Fibroblast of skin of scalp (primary cell): ENCODE measurements at places on chromosomes 13 and 19.

DNA sequence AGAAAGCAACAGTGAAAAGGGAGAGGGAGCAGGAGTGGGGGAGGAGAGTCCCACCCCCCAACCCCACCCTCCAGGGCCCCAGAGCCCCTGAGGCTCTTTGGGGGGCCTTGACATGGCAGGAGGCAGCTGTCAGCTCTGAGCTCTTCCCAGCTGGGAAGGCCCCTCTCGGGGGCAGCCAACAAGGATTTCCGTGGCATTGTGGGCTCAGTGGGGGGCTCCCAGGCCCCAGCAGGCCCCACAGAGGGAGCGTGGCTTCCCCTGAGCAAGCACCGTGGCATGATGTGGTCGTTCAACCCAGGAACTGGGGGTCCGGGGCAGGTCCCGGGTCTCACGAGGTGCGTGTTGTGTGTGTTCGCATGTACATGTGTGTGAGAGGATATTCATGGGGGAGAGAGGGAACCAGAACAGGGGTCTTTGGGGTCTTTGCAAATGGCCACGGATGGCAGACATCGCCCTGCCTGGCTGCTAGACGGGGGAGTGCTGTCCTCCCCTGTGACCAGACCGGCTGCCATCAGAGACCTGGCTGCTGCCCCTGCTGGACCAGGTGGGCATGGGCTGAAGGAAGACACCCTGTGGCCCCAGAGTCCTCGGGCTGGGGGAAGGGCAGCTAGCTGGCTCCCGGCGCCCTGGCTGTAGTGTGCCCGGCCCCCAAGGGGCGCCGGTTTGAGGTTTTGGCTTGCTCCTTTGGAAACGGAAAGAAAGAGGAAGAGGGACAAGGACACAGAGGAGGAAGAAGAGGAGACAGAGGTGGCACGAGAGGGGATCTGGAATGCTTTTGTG is 3.7 kb upstream of the AKAP8L start:
- DNase-seq = no peak

GRCh38 chr19:35030257-35031071 is at the start of gene SCN1B:
Gene SCN1B, plus strand, starts transcription at chr19:35030470. Its CDS starts 351 bp downstream, at chr19:35030821.
- DNase-seq = peak; percentile 77

DNA sequence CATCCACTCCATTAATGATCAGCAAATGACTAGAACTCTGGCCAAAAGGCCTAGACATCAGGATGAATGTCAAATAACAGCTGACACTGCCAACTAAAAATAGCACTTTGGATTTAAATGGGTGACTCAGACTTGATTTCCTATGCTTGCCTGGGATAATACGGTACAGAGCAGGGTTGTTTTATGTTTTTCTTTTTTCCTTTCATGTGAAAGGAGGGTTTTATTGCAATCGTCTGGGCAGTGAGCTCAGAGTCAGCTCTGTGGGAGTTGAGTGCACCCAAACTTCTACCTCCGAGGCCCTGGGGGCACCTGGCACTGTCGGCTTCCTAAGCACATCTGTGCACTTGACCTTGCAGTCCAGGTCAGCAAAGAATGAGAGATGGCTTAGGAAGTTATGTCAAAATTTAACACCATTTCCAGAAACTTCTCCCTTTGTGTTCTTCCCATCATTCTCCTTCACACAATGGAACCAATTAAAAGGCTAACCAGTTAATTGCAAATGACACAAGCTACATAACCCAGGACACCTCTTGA is 134.1 kb downstream of the LACC1 start:
- peak; percentile 59 for DNase-seq

DNA sequence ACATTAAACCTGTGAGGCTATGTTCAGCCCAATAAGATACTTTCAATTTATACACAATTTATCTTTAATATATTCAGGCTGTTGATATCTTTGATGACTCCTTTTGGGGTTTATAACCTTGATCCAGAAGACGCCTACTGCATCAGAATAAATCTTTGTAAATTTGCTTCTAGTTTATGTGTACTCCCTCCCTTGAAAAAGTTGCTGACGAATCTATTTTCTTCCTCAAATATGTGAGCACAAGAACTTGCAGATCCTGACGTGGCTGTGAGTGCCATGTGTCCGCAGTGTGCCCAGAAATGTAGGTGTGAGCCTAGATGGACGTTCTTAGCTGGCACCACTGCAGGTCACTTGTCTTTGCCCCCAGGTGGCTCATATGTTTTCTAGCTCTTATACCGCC is 60.6 kb upstream of the TPP2 start:
- no peak for DNase-seq

DNA sequence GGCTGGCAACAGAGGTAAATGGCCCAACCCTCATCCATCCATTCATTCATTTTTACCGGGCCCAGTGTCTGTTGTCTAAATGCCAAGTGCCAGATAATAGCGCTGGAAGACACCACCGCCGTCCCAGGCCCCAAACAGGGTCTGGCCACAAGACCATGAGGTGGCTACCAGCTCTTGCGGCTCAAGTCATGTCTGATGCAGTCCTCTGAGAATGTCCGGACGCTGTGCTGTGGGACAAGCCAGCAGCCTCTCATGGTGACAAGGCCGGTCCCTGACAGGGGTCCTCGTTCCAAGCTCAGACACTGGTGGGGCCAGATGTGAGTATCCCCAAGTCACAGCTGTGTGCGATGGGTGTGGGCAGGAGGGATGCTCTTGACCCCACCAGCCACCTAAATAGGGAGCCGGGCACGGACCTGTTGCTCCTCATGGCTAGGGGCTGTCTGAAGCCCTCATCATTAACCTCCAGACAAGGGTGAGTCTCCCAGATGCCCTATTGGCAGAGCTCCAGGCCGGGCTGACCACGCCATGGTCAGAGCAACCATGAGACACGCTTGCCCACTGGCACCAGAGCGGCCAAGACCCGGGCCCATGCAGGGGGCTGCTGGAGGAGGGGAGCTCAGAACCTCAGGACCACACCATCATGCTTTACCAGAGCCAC is 58.4 kb downstream of the MLLT1 start:
- no peak for DNase-seq

GRCh38 chr13:81319351-81319750 is 978.4 kb upstream of the SPRY2 start:
- no peak for DNase-seq

DNA sequence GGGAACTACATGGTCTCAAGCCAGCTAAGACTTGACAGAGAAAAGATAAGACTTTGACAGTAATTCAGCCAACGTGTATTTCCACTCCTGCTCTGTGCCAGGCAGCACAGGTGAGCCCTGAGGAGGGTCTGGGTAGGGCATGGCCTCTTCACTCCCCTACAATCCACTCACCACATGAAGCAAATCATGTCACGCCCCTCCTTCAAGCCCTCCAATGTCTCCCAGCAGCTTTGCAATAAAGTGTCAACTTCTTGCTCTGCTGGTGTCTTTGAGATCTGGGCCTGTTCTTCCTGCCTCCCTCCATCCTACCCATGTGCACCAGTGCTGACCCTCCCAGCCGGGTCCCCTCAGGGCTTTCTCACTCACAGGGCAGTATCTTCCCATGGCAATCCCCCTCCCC is 58.5 kb downstream of the CCDC70 start:
- DNase-seq = no peak

DNA sequence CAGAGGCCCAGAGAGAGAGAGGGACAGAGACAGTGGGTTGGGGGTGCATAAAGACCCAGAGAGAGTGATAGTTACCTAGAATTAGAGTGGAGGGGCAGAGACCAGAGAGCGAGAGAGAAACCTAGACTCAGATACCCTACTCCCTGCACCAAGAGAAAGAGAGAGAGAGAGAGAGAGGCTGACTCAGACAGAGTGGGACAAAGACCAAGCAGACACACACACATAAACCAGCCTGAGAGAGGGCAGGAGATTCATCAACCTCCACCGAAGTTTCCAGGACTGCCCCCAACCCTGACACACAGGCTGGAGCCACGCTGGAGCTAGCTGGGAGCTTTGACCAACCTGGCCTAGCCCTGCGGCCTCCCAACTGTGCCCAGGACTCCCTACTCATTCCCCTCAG is 12.9 kb downstream of the SYT3 start:
- no peak for DNase-seq

DNA sequence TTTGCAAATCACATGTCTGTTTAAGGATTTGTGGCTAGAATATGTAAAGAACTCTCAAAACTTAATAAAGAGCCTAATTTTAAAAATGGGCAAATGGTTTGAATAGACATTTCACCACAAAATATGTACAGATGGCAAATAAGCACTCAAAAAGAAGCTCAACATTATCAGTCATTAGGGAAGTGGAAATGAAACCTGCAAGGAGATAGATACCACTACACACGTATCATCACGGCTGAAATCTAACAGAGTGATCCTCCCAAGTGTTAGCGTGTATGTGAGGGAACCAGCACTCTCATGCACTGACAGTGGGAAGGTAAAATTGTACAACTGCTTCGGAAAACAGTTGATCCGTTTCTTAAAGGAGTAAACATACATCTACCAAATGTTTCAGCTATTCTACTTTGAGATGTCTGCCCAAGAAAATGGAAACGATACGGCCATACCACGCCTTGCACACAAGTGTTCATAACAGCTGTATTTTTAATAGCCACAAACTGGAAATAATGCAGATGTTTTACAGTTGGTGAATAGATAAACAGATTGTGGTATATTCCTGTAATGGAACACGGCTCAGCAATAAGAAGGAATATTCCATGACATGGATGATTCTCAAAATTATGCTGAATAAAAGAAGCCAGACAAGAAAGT is 14.5 kb downstream of the ARHGEF7 start:
- no peak for DNase-seq

- no peak for DNase-seq
Observed at GRCh38 chr13:112775791-112776279, 86.0 kb downstream of the ATP11A start.

- DNase-seq = peak; percentile 86
Observed at GRCh38 chr19:6736169-6736916, 1.0 kb downstream of the GPR108 start.

GRCh38 chr13:79988573-79988972 is 352.4 kb downstream of the SPRY2 start:
- peak; percentile 42 for DNase-seq

DNA sequence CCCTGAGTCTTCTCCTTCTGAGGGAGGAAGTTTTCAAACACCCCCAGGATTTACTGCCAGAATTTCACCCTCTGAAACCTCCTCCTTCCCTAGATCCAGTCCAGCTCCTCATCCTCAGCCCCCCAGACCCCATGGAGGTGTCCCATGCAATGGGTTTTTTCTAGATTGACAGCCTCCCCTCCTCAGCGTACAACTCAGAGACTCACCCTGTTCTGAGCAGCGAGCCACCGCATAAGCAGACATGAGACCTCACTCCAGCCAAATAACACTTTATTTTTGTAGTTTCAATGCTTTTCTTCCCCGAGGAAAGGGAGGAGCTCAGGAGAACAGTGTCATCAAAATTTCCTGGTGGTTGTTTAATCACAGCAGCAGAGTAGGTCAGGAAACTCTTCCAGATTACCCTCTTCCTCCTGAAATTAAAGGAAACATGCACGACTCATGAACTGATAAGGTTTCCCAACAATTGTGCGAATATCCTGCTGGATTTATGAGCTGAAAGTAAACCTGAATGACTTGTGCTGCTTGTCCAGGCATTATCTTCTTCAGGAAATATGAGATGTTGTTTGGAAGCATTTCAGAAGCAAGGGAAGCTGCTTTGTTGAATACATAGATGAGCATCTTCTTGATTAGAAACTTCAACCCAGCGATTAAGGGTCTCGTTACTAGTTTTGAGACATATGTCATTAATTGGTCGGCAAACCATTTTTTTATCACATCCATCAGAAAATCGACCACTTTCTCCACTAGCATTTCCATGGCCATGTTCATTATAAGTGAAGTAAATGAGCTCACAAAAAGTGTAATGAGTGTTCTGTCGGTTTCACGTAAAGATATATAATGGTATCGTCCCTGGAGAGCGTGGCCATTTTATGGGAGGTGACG is 36.2 kb downstream of the ERICH4 start:
- DNase-seq = no peak

DNA sequence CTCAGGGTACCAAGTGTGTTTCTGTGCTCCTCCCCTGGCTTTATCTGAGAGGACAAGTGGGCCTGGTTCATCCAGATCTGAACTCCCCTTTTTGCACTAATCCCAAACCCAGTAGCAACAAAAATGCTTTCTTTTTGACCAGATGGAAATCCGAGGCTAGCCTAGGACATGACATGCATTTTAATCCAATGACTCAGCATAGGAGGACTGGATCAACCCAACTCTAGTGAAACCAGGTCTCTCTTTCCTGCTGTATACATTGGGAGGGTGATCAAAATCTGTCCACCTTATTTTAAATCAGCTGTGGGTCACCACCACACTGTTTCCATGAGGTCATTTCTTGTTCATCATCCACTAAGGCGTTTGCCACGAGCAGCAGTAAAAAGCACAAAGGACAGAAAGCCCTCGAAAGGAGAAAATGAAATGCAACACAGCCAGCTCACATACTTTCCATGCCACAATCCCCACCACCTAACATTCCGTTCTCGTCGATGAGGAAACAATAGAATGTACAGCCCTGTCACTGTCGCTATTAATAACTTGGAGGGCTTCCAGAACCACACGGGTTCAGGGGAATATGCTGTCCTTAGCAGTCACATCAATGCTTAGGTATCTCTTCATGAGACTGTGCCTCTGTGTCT is 543.0 kb downstream of the IRS2 start:
- DNase-seq = peak; percentile 96

DNA sequence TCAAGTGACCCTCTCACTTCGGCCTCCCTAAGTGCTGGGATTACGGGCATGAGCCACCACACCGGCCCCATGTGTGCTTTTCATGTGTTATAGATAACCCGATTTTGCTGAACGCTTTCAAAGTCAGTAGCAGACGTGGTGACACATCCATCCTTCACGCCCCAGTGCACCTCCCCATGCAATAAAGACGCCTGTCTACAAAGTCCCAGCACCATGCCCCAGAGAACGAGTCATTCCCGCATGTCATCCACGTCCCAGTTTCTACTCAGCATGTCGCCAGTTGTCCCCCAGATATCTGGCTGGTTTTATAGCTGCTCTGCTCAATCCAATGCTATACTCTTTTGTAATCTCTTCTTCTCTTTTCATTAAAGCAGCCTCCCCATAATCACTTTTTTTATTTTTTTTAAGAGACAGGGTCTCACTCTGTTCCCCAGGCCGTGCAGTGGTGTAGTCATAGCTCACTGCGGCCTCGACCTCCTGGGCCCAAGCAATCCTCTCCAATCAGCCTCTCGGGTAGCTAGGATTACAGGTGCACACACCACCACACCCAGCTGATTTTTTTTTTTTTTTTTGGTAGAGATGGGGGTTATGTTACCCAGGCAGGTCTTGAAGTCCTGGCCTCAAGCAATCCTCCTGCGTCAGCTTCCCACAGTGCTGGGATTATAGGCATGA is 42.5 kb downstream of the DNM2 start:
- peak; percentile 46 for DNase-seq

GRCh38 chr13:33904431-33904830 is 86.5 kb downstream of the RFC3 start:
- no peak for DNase-seq

DNA sequence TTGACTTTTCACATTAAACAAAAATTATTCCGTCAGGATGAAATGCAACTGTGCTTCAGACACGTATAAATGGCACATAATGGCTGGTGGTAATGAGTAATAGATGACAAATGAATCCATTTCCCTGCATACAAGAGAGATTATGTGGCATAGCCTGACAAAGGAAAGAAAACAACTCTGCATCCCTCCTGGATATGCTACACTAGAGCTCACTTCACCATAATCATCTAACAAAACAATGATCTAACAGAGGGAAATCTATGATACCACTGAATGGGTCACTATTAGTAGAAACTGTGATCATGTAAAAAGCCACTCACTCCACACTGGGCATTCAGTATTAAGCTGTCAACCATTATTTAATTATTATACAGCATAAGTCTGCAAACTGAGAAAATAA is 1498.4 kb downstream of the EFNB2 start:
- peak; percentile 41 for DNase-seq

- no peak for DNase-seq
Observed at GRCh38 chr19:17097593-17098126, 22.1 kb downstream of the MYO9B start.

- DNase-seq = no peak
Observed at GRCh38 chr13:112741835-112742570, 52.2 kb downstream of the ATP11A start.
